LNCaP clone FGC (cell line): ENCODE measurements at places on chromosomes 1 and 21.

DNA sequence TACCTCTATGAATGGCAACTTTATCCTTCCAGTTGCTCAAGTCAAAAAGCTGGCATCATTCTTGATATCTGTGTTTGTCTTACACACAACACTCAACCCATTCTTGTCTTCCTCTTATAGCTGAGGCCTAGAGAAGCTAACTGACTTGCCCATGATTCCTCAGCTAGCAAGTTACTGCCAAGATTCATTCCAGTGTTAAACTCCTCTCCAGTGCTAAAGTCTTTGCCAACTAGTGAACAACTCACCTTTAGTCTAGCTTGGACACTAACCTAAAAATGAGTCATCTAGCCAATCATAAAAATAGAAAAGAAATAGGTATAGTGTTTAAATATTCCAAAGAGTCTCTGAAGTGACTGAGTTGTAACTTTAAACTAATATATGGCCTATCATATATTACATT, 45.6 kb upstream of the RGS2 start:
- no peak for DNase-seq

DNA sequence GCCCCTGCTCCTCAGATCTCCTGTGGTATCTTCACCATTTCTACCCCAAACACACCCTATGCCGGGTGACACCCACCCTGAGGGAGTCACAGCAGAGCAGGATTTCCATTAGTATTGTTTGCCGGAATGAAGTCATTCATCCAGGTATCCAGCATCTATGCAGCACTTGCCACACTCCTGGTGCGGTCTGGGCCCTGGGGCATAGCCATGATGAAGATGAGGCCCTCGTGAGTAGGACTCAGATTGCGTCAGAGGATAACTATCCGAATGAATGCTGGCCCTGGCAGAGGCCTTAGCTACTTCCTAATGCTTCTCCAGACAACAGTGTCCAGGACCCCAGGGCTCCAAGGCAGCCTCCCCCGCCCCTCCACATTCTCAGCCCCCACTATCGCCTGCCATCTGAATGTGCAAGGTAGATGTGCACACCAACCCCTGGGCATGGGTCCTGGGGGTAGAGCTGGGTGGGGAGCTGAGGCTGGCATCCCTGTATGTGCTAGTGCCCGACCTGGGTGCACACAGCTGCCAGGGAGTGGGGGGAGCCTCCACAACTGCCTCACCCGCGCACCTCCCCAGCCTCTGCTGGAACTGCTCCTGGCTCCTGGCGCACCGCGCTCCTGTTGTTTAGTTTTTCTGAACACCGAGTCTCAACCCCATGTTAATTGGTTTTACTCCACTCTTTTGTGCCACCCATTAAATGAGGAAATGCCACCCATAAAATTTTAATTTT, 25.5 kb upstream of the ZC3H12A start:
- no peak for DNase-seq

DNA sequence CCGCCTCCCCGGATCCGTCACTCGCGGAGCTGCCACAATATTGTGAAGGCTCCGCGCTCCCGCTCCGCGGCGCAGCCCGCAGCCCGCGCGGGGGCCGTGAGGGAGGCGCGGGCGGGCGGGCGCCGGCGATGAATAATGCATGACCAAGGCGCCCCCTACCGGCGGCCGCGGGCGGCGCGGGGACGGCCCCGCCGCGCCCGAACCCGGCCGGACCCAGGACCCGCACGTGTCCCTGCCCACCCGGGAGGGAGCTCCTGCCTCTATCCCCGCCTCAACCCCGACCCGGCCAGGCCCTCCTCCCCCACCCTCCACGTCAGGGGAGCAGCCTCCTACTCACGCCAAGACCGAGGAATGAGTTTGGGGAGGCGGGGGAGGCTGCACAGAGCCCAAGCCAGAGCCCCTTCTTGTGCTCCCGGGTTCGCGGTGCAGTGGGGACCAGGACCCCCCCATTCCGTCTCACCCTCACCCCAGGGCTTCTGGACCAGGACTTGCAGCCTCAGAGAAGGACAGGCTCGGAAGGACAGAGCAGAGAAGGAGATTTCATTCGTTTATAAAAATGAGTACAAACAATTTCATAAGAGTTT, 70.8 kb upstream of the CASZ1 start:
- DNase-seq = no peak

GRCh38 chr21:27681841-27682240, 715.0 kb upstream of the ADAMTS5 start:
- DNase-seq = no peak

GRCh38 chr1:94580367-94581115, 39.0 kb upstream of the F3 start:
- no peak for DNase-seq

DNA sequence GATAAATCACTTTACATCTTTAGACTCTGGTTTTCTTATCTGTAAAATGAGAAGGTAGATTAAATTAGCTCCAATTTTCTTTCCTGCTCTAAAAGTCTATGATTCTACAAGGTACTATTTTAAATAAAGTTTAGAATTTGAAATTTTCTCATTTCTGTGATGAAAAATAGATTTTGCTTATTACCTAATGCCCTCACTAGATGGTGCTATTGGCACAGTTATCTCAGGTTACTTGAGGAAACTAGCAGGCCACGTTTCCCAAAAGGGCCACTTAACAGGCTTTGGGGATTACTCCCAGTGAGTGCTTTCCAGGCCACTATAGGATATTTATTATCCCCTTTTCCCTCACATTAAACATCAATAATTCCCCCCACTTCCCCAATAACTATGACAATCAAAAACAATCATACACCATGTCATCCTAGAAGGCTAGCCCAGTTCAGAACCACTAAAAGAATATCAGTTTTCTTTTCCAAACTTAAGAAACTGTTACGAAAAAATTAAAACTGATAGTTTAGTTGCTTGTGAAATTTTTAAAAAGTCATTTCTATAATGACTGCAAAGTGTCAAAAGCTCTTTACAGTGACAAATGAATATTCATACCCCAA, 30.6 kb downstream of the OMA1 start:
- peak; percentile 52 for DNase-seq

DNA sequence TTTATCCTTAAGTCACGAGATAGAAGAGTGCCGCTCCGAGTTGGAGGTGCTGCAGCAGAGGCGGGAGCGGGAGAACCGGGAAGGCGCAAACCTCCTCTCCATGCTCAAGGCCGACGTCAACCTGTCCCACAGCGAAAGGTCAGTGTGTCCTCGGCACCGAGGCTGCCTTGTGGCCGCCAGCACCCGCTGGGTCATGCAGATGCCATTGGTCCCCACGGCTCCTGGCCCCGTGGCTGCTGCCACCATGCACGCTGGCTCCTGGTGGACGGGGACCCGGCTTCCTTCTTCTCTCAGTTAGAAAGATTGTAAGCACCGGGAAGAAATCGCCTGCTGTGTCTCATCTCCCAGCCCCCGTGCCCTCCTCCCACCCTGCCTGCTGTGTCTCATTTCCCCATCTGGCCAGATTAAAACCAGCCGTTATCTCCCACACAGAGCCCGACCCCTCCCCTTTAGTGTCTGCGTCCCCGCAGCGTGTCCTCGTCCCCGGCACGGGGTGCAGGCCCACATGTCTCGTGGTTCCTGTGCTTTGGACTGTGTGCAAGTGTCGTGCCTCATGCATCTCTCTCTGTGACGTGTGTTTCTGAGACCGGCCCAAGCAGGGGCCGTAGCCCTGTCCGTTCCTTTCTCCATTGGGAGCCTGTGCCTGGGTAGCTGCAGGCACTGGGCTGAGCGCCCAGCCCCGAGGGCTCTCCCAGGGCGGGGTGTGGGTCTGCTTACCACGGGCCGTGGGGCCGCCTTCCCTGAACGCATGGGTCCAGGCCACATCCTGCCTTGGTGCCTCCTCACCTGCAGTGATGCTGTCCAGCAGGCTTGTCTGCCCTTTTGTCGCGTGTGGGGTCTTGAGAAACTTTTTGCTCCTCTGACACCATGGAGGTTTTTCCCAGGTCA, 62.1 kb downstream of the PCNT start:
- DNase-seq = no peak

- DNase-seq = no peak
Measured at GRCh38 chr1:118954301-118954905, 33.7 kb downstream of the TBX15 start.

- DNase-seq = no peak
Measured at GRCh38 chr1:44822131-44822701, 13.9 kb downstream of the BTBD19 start.

DNA sequence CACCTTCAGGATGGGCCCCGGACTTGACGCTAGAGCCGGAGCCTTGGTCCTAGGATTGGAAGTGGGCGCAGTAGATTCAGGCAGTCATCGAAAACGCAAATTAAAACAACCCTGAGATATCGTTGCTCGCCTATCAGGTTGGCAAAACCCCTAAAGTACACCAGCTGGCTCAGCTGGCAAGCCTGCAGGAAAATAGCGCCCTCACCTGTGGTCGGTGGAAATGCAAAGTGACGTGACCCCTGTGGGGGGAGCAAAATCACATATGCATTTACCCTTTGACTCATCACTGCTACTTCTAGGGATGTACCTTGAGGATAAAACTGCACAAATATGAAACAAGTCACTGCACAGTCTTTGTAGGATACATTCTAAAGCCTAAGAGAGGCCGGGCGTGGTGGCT, 170.3 kb upstream of the TMEM51 start:
- no peak for DNase-seq

- no peak for DNase-seq
Measured at GRCh38 chr1:30713311-30713710, 10.1 kb downstream of the MATN1 start.

- DNase-seq = no peak
Measured at GRCh38 chr1:29903548-29904166, 667.3 kb downstream of the PTPRU start.

GRCh38 chr21:18368205-18368604, 35.4 kb downstream of the TMPRSS15 start:
- DNase-seq = no peak

DNA sequence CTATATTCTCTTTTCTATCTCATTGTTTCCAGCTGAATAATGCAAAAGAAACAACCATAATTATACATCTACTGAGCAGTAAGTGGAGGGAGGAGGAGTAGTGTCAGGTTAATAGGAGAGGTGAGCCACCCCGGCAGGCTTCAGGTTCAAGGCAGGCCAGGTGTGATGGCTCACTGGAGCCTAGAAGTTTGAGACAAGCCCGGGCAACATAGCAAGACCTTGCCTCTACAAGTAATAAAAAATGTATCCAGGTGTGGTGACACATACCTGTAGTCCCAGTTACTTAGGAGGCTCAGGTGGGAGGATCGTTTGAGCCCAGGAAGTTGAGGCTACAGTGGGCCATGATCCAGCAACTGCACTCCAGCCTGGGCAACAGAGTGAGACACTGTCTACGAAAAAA, 1.9 kb upstream of the DIP2A start:
- no peak for DNase-seq

GRCh38 chr1:8625491-8625890, 191.9 kb downstream of the RERE start:
- DNase-seq = no peak

DNA sequence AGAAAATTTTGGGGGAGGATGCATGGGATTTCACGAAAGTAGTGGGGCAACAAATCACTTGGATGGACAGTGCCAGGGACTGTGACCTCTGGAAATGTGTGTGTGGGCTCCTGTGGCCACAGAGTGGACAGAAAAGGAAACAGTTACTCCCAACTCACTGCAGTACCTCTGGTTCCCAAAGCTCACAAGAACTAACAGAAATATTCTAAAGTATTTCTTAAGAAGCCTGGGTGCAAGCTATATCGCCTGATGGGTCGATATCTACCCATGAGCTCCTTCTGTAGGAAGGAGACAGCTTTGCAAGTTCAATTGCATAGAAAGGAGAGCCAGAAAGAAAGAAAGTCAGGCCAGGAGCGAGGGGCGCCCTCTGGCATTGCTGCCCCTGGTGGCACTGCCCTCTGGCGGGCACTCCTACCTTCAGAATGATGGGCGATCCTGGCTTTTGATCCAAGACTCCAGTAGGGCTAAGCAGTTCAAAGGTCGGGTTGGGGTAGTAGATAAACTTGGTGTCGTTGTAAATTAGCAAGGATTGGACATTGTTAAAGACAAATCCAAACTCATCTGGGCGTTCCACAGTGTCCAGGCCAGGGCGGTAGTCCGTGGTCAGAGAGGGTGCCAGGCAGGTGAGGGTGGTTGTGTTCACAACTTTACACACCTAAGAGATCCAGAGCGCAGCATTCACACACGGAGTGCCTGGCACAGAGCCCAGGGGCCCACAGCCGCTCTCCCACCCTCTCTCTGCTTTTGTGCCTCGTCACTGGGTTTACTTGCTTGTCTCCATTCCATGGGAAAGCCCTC, 134.7 kb upstream of the CD34 start:
- no peak for DNase-seq

GRCh38 chr1:21217812-21218596, 41.3 kb upstream of the EIF4G3 start:
- DNase-seq = no peak

- DNase-seq = no peak
Measured at GRCh38 chr1:88985032-88985431, 7.4 kb downstream of the KYAT3 start.

DNA sequence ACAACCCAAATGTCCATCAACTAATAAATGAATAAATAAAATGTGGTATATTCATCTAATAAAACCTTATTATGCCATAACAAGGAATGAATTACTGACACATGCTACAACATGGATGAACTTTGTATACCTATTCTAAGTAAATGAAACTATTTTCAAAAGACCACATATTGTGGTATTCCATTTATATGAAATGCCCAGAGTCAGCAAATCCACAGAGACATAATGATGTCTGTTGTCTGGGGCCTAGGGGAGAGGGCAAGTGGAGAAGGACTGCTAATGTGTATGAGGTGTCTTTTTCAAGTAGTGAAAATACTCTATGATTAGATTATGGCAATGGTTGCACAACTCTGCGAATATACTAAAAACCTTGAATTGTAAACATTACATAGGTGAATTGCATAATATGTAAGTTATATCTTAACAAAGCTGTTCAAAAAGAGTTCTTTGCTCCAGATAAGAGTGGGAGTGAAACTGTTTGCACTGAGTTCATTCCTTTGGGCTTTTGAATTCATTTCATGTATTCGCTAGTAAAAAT, 464.2 kb downstream of the NUF2 start:
- DNase-seq = no peak

DNA sequence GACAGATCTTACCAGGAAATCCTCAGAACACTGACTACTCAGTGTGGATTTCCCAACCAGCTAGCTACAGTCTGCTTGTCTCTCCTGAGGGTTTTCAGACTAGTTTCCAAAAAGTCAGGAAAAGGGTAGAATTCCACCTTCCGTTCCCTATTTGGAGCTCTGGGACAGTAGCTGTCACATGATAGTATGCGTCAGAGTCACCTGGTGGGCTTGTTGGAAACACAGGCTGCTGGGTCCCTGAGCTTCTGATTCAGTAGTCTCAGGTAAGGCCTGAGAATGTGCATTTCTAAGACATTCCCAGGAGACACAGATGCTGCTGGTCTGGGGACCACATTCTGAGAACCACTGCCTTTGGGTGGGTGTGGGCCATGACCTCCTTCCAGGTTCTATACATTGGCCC, 272.5 kb downstream of the DISC1 start:
- no peak for DNase-seq

GRCh38 chr1:169240449-169241232, 127.0 kb downstream of the NME7 start:
- no peak for DNase-seq
